ENCODE measurements at places on chromosomes 3 and 15.
A peak's percentile ranks its signal among the peaks of the same experiment; 100 is the strongest.

DNA sequence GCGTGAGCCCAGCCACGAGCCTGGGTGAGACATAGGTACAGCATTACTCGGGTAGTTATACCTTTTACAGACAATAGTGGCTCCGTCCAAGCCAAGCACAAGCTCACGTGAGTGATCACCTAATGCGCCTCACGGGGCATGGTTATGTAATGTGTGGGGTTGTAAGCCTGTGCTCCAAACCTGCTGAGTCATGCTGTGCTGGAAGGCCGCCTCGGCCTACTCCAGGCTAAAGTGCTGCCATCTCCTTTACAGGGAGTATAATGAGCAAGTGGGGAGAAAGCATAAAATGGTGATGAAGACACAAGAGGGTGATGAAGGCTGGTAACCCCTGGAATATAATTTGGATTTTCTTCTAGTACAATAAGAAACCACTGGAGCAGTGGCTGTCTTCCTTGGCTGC, 175.8 kb upstream of the STT3B start:
- DNase-seq = peak; percentile 2

DNA sequence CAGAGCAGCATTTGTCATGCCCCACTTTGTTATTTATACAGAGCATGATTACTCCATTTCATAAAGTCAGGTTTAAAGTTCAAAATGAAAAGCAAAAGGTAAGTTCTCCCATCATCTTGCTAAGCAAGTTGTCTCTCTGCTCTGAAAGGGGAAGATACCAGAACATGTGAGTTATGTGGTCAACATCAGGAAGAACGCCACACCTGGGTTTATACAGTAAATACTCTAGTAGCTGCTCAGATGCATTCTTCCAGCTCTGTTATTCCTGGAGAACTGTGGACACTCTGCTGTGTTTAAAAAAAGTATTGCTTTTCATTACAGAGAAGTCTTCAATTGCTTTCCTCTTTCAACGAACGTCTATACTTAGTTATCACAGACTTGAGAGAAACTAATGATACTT, 145.7 kb downstream of the PLCL2 start:
- no peak for DNase-seq

GRCh38 chr3:98717584-98717983, 45.6 kb upstream of the ST3GAL6 start:
- DNase-seq = no peak

- DNase-seq = no peak
Observed at GRCh38 chr15:51732646-51733045, 4.8 kb downstream of the LYSMD2 start.

DNA sequence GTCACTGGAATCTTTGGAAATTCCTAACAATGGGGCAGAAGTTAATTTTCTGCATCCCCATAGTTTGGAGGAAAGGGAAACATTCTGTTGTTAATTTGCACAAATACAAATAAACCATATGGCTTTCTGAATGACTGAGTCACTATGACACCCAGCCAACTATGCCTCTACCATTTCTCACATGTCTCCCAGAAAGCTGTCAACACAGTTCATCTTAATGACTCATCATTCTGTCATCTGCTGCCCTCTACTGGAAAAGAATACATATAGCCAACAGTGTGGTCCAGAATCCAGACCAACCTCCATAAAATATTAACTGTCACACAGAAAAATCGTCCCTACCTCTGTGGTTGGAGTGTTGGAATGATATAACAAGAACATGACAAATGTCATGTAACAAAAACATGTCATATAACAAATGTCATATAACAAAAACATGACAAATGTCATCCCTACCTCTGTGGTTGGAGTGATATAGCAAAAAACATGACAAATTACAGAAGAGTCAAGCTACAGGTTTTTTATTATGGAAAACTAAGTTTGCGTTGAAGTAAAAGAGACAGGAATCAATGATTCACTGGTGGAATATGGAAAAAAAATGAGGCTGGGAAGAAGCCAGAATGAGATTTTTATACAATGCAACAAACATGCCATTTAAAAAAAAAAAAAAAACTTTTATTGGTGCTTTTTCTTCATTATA, 47.7 kb upstream of the GYG1 start:
- peak; percentile 77 for DNase-seq

- DNase-seq = no peak
Observed at GRCh38 chr3:158569794-158570193, 1.2 kb upstream of the MLF1 start.

DNA sequence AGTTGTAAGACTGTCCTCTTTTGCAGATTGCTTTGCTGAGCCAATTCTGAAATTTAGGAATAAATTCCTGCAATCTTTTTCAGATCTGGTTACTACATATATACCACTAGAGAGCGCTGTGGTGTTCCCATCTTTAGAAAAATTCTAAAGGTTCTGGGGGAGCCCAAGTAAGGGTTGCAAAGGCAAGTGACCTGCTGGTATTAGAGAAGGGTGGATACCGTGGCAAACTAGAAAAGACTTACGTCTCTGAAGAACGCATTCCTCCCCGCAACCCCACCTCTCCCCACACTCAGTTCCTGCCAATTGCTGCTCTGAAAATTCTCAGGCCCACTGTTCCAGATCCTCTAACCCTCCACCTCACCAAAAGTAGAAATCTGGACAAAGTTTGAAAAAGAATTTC, 48.5 kb downstream of the EFHB start:
- DNase-seq = peak; percentile 56

- no peak for DNase-seq
Observed at GRCh38 chr3:69650066-69650419, 89.2 kb upstream of the MITF start.

DNA sequence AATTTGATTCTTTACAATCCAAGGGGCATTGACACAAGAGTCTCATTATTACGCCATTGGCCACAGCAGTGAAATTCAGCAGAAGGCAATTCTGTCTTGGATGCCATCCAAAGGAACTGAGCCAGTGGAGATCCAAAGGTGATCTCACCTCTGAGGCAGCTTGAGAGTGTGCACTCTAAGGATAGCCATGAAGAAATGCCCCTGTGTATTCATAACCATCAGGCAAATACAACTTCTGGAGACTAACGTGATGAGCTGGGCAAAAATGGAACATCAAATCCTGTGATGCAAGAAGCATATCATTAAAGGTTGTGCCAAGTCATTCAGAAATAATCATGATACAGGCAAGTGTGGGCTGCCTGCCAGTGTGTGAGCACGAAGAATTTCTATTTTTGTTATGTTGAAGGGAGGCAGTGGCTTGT, 41.4 kb downstream of the ROBO2 start:
- no peak for DNase-seq

DNA sequence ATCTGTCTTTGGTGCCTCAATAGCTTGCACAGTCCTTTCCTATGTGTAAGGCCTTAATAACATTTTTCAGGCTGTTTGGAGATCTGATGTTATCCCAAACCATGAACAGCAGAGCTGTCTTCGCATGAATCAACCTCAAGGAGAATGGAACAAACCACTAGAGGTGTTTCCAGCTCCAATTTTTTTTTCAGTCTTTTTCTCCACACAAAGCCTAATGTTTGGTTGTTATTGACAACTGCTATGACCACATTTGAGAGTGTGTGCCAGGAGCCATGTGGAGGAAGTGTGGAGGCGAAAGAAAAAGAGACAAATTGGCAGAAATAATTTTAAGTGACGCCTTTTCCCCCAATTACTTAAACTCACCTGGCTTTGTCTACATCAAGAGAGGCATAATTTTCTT, 38.7 kb downstream of the RTP4 start:
- DNase-seq = no peak

- no peak for DNase-seq
Observed at GRCh38 chr3:11555881-11556633, 87.7 kb downstream of the VGLL4 start.

DNA sequence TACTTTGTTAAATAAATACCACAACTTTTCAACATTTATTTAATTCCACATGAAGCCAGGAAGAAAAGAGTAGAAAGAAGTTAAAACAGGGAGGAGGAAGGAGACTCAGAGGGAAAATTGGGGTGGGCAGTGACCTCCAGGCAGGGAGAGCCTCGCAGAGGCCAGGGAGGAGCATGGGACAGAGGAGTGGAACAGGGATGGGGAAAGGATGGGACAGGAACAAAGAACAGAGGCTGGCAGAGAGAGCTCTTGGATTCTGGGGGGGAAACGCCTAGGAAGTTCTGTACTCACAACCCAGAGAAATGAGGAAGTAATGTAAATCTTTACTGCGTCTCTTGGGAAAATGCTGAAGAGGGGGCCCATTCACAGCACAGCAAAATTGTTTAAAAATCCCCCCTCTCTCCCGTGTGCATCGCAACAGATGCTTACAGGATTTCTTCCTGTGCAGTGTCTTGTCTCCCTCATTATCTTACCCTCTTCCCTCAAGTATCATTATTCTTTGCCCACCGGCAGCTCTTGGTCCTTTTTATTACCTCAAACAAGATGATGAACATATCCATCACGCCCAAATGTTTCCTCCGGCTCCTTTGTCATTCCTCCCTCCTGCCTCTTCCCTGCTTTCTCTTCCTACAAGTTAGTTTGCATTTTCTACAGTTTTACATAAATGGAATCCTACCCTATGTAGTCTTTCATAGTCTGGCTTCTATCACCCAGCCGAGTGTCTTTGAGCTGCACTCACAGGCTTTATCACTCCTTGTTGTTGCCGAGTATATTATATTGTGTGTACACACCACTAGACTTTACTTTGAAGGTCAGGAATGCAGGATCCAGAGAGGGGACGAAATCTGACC, 65.5 kb downstream of the ARHGAP31 start:
- DNase-seq = no peak

DNA sequence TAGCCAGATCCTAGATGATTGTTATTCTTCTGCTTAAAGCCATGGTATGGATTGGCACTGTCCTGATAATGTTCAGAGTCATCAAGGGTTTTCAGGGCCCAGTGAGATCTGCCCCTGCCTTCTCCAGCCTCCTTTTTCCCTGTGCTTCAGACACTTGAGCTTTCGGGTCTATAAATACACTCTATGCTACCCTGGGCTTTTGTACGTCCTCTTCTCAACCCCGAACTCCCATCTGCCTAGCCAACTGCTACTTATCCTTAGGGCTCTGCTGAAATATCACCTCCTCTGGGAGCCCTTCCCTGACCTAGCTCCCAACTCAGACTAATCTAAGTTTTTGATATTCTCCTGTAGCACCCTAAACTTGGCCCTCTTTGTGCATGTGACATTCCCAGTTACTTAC, 115.3 kb downstream of the OPA1 start:
- DNase-seq = no peak

DNA sequence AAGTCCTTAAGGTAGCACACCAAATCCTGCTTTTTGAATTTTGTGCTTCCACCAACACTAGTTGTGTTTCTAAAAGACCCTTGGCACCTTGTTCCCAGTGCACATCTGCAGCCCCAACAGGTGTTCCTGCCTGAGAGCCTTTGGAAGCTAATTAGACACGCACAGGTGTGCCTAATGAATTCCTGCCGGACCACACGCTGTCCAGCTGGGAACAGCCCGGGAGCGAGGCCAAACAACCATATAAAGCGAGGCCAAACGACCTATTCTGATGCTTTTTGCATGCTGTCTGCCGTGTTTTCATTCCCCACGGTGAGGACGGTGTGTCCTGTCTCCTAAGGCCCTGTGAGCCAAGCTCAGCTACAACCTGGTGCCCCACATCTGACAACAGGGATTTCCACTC, 99.5 kb downstream of the ATG7 start:
- DNase-seq = no peak

GRCh38 chr3:148206446-148206845, 491.3 kb upstream of the AGTR1 start:
- DNase-seq = no peak

DNA sequence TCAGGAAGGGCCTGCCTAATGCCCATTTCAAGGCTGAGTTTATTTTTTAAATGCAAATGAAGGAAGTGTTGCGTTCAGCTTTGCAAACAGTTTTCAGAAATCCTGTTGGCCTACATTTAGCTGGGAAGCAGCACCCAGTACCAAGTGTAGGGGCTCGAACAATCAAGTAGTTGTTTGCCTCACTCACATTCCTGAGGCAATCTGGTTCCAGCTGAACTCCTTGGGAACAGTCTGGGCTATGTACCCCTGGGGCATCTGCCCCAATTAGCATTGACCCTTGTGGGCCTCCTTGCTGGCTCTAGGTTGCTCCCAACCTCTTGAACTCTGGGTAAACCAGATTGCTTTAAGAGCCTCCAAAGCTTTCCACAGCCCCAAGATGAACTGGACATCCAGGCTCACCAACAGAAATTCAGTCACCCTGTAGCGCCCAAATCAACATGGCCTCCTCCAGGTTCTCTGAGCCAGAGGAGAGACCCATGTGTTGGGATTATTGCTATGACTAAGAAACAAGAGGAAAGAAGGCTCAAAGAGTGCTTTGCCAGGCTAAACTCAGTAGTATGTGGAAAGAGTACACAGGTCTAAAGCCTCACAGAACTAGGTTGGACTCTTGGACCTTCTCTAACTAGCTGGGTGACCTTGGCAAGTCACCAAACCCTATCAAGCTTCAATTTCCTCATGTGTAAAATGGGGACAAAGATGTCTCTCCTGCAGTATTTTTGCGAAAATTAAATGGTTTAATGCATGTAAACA, 532.7 kb downstream of the SOX2 start:
- no peak for DNase-seq

GRCh38 chr3:109924196-109924595, 586.9 kb upstream of the DPPA4 start:
- DNase-seq = no peak

GRCh38 chr15:78241017-78241416, 6.7 kb upstream of the ACSBG1 start:
- peak; percentile 91 for DNase-seq

GRCh38 chr15:88334436-88334835, 77.9 kb upstream of the NTRK3 start:
- DNase-seq = no peak

DNA sequence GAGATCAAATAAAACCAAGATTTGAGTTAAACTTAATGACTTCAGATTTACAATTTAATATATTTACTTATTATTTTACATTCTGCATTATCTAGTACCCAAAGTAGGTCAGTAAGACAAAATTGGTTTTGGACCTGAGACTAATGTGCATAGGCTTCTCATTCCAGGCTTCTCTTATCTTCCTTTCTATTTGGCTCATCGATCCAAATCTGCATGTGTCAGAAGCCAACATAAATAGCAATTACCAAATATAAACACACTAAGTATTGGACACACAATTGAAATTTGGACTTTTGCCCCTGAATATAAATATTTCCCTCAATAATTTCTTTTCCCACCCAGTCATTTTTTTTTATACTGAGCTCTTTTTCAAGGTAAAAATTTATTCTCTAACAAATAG, 290.6 kb upstream of the ARHGEF26 start:
- DNase-seq = no peak

DNA sequence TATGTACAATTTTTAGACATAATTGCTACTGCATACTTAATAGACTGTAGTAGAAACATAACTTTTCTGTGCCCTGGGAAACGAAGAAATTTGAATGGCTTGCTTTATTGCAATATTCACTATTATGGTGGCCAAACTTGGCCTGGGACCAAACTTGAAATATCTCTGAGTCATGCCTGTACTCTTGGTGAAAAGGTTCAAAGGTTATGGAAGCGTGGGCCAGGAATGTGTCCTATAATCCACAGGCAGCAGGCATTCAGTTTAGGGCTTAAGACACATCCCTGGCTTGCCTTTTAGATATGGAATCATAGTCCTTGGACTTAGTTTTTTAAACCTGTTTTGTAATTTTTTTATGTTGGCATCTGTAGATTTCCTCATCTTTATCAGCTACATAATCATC, 124.3 kb downstream of the LRIG1 start:
- no peak for DNase-seq

- DNase-seq = no peak
Observed at GRCh38 chr15:42716626-42717025, 20.3 kb downstream of the CDAN1 start.

- peak; percentile 44 for DNase-seq
Observed at GRCh38 chr15:79283252-79284048, 928 bp downstream of the ANKRD34C start.

Measured in activated CD4-positive, alpha-beta T cell treated with anti-CD3 and anti-CD28 coated beads, Interleukin-2, Interleukin-6, amounts not matched to agents 100 ng/mL and 50 ng/mL, durations not matched to agents 16 hours and 8 hours (primary cell).